Neural progenitor cell (in vitro differentiated cells): ENCODE measurements at places on chromosomes 7 and 10.

DNA sequence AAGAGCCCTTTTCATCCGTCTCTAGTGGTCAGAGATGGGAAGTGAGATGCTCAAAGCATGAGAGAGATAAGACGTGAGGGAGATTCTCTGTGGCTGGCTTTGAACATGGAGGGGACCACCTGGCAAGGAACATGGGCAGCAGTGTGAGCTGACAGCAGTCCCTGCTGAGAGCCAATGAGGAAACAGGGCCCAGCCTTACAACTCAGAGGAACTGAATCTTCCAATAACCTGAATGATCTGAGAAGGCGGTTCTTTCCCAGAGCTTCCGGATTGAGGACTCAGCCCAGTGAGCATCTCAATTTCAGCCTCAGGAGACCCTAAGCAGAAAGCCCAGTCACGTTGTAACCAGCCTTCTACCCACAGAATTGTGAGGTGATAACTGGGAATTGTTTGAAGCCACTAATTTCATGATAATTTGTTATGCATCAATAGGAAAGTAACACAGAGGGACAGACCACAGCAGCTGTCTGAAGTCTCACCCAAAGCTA, 33.9 kb upstream of the IKZF1 start:
- no peak for DNase-seq

DNA sequence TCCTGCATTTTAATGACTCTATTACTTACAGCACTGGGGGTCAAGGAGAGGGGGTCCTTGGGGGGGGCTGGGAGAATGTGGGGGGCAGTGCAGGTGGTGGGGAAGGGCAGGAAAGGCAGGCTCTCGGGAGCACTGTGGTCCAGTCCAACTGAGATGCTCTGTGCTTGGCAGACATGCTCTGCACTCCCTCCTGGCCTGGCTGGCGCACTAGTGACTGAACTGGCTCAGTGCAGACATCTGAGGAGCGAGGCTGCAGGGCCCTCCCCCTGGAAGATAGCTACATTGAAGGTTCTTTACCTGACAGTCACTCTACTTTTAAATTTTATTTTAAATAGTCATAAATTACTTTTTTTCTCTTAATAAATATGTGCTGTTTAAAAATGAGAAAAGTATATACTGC, 105.7 kb downstream of the NEURL1 start:
- DNase-seq: peak; percentile 24

GRCh38 chr7:3028071-3028757, 15.5 kb downstream of the CARD11 start:
- DNase-seq: no peak

DNA sequence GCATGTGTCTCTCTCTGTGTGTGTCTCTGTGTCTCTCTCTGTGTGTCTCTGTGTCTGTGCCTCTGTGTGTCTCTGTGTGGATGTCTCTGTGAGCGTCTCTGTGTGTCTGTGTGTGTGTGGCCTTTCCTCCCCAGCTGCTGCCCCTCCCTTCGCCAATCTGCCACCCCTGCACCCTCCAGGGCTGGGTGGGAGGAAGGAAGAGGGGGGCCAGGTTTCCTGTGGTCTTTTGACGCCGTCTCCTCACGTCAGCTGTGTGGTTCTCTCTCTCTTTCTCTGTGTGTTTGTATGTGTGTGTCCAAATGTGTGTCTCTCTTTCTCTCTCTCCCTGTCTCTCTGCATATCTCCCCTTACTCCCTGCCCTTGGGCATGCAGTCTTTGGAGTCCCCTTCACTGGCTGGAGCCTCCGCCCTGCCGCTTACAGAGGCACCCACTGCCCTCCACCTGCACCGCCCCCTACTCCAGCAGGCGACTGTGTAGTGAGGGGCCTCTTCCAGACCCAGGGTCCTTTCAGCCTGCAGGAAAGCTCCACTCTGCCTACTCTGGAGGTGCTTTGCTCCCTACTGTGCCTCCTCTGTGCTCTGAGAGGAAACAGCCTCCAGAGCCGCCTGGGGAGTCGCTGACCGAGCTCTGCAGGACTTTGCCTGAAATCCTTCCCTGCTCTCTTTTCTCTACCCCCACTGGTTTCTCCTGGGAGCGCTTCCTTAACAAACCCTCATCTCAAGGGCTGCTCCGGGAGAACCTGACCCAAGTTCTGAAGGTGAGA, 44.2 kb upstream of the C10orf71 start:
- no peak for DNase-seq

- no peak for DNase-seq
Observed at GRCh38 chr10:127836966-127837365, 55.8 kb downstream of the CLRN3 start.

DNA sequence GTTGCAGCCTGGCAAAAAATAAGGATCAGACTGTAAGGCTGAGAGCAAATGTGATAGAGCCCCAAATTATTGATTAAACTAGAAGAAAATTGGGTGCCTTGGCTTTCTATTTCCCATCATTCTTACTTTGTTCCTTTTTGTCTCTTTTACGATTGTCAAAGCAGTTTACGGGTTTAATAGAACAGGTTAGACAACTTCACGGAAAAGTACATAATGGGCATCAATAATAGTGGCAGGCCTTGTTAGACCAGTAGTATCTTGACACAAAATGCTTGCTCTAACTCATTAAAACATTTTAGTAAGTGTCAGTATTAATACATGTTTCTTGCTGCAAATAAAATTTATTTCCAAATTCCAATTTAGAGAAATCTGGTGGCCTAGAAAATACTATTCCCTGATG, 14.5 kb upstream of the GGCT start:
- DNase-seq: no peak

DNA sequence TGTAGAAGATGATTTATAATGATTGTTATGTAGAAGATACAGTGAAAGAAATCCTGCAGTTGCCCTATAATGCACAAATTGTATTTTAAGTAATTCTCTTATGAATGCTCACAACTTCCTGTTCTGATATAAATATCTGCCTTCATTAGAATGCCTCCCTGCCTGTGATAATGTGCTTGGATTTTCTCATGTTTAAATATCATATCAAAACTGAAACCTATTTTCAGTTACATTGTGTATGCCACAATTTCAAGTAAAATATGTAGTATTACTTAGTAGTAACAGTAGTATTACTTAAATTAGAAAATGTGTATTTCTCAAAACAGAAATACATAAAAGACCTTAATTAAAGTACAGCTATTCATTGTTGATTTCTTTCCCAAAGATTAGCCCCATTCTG, 41.1 kb upstream of the TFEC start:
- no peak for DNase-seq

DNA sequence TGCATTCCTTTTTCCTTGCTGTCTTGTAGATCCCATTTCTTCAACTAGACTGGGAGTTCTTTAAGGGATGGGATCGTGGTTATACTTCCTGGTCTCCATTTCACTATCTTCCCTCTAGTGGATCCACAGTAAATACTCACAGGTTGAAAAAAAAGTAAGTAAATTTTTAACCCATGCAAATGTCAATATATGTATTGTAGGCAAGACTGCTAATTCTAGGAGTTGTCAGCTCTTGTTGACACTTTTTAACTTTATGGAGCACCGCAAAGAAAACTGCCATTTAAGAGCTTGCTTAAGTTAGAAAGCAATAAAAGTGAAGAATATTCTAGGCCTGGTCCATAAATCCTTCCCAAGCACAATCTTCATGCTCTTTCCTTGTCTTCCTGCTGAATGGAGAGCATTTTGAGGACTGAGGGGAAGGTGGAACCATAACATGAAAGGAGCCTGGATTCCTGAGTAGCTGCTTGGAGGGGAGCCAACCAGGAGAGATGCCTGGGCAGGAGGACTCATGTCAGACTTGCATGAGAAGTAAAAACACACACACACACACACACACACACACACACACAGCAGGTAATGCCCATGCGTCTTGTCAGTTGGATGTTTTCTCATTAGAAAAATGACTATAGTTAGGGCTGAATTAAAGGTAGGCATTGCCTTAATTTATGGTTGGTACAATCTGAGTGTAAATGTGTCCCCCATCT, 32.2 kb downstream of the VWA2 start:
- no peak for DNase-seq

GRCh38 chr7:17557251-17557671, 258.8 kb downstream of the AHR start:
- no peak for DNase-seq

GRCh38 chr7:1546274-1546908, 9.6 kb downstream of the TMEM184A start:
- DNase-seq: no peak

DNA sequence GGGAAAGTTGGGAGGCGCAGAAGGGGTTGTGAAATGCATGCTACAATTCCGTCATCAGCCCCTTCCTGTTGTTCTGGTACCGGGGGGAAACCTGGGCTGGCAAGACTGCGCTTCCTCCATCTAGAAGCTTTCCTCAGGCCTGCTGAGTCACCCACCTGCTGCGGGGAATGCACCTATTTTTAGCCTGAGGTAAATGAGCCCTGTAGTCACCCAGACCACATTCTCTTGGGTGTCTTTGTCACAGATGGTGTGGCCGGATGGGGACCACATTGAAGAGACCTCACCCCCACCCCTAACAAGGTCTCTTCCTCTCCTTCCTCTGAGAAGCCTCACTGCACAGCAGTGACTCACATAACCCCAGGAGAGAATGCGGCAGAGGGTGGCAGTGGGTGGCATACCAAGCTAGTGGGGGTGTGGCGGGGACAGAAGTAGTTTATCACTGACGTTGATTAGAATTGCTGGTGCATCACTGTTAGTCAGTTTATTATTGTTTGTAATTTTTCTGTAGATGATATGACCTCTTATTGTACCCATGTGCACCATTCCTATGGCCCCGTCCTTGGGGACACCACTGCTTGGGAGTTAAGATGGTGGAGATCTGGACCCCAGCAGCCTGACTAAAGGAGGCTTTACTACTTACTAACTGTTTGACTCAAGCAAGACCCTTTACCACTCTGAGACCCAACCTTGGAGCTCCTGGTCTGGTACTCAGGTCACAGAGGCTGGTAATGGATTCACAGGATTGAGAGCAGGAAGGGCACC, 83.0 kb upstream of the DUSP5 start:
- DNase-seq: no peak

DNA sequence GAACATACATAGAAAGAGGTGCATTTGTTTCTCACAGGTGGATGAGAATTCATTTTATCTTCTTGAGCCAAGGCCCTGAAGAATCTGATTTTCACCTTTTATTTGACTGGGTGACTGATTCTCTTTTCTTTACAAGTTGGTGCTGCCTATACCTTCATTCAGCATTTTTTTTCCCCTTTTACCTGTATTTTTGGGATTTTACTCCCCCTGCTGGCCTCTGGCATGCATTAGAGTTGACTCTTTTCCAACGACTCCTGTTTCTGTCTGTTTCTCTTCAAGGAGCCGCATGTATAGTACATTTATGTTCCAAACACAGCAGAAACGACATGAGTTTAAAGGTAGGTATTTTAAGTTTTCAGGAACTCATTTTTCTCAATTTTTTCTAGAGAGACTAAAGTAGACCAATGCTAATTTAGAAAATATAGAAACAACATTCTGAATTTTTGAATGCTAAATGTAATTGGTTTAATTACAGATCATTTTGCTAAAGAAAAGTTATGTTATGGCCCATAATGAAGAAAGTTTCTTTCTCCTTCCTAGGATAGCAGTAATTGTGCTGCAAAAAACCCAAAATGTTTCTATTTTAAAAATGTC, 149.8 kb upstream of the HDAC9 start:
- DNase-seq: peak; percentile 68

- peak; percentile 64 for DNase-seq
Observed at GRCh38 chr10:72353965-72354355, 759 bp downstream of the DNAJB12 start.

DNA sequence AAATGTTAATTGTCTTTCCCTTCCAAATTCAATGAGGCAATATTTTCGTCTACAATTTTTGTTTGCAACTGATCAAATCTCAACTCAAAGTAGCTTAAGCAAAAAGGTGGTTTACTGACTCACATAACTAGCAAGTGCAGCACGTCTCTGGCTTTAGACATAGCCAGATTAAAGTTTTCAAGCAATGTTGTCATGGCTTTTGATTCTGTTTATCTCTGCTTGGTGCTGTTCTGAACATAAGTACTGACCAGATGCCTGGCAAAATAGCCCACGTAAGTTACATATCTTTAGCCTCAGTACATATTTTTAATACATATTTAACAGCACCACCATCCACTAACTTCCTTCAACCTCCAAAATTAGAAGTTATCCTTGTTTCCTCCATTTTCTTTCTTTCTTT, 877.9 kb downstream of the KCNMA1 start:
- no peak for DNase-seq

DNA sequence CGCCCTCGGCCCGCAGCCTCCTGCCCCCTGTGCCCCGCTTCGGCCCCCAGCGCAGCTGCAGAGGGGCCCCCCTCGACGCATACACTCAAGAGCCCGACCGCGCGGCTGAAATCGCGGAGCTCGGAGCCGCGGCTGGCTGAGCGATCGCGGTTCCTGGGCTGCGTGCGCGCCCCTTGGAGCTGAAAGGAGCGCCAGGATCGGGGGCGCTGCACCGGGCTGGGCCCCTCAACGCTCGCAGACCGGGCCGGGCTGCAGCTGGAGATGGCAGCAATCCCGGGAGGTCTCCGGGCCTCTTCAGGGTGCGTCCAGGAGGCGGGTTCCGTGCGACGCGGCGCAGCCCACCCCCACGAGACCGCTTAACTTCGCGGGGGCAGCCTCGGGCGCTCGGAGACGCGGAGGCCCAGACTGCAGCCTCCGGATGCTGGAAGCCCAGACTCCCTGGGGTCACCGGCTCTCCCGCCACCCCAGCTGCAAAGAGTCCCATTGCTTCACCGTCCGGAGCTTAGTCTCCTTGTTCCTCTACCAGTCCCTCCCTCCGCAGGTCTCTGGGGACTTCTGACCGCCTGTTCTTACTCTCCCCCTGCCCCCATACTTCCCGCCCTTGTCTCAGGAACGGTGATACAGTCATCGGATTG, 73.0 kb upstream of the LRRC4 start:
- peak; percentile 29 for DNase-seq

DNA sequence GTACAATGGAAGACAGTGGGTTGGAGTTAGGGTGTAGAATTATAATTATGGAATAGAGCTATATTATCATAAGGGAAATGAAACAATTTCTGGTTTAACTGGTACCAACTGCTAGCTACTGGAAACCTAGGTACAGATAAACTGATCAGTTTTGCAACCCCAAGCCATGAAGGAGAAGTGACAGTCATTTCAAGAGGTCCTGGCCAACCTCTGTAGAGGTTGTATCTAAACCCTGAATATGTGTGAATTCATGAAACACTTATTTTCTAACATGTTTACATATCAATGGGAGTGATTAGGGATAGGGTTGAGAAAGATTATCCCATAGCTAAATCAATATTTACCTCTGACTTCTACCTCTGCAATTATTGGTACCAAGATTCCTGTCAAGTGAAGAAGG, 29.9 kb upstream of the CC2D2B start:
- no peak for DNase-seq

GRCh38 chr7:113000316-113001020, 86.2 kb downstream of the GPR85 start:
- DNase-seq: no peak

- peak; percentile 81 for DNase-seq
Observed at GRCh38 chr7:150955519-150956394, 22.4 kb downstream of the KCNH2 start.

- no peak for DNase-seq
Observed at GRCh38 chr7:77464589-77464988, 48.4 kb upstream of the GSAP start.

GRCh38 chr10:66828957-66829356, 96.9 kb upstream of the LRRTM3 start:
- DNase-seq: no peak

GRCh38 chr7:49397750-49398149, 375.7 kb upstream of the VWC2 start:
- DNase-seq: no peak
